ENCODE measurements at places on chromosomes 2 and 18. TPM values are rescaled to one million over a fixed set of nuclear protein-coding genes. Genes with fewer than 3 reads are reported as not detected.
A peak's percentile ranks its signal among the peaks of the same experiment; 100 is the strongest.

DNA sequence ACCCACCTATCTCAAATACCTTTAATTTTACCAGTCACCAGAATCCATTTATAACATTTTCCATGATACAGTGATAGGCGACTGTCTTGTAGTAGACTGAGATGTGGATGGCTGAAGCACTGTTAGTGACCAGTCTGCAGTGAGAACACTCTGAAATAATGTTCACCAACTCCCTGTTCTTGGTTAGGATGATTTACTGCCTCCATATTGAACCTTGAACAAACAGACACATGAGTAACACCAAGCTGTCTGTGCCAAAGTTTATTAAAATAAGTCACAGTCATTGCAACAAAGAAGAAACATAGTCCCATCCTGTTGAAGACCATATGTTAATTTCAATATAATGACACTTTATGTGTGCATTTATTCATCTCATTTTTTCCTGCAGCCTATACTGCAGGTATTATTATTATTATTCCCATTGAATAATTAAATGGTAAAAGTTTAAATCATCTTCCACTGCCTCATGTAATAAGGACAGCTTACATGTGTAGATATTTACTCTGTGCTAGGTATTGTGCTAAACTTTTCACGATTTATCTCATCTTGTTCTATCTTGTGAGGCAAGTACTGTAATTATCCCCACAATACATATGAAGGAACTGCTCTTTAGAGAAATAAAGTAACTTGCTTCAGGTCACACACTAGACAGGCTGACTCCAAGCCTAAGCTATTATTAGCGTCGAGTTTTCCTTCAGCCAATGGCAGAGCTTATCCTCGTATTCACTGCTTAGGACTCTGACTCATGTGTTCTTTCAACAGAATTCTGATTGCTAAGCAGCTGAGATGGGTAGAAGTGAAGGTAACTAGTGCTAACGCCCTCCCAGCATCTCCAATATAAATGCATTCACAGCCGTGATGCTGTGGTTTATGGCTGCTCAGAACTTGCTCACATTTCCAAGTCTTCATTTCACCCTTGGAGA, 62.5 kb downstream of the ONECUT2 start:
- no peaks in the 10 kb centered on the region for H3K4me1 ChIP-seq
- no peaks in the 10 kb centered on the region for H3K36me3 ChIP-seq
- H3K27me3 ChIP-seq = no peaks in the 10 kb centered on the region

DNA sequence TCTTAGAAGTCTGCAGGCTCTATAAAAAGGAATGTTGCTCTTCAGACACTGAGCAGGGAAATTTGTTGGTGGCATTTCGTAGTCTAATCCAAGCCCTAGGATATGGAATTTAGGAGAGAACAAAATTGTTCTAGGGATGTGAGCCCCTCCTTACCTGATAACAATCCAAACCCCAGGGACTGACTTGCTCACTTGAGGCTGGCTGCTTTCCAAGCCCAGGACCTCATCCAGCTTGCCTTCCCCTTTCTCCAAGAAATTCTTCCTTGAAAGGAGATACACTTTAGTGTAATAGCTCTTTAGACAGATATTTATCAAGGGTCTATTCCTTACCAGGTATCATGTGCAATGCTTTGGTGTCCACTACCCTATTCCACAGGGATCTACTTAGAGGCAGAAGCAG, 279.8 kb downstream of the C1D start:
- H3K36me3 ChIP-seq = no peaks in the 10 kb centered on the region
- no peaks in the 10 kb centered on the region for H3K27me3 ChIP-seq
- H3K4me1 ChIP-seq = no peaks in the 10 kb centered on the region
- no peak for DNase-seq

DNA sequence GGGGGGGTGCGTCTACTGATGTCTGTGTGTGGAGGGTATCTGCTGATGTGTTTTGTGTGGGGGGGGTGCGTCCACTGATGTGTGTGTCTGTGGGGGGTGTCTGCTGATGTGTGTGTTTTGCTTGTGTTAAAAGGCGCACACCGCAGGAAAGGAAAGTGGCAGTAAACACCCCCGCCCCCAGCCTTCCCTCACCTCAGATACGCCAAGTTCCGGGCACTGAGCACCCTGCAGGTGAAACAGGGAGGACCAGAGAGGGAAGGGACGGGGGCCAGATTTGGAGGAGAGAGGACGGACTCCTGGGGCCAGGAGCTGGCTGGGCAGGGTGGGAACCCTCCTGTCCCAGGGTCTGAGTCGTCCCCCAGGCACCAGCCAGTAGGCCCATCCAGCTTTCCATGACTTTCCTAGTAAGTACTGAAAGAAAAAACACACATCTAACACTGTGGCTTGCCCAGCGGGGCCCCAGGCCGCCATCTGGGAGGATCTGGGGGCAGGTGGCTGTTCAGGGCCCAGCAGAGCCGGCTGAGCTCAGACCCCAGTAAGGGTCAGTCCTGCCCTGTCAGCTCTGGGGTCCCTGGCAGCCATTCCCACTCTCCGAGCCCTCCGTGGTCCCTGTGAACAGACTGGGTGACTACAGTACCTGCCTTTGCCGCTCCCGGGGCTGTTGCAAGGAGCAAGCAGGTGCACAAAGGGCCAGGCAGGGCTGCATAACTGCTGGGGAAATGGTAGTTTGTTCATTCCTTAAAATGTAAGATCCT, 126.9 kb downstream of the NFATC1 start:
- no peaks in the 10 kb centered on the region for H3K36me3 ChIP-seq
- H3K27ac ChIP-seq = no peak overlapping the region
- DNase-seq = peak; percentile 36
- H3K4me1 ChIP-seq = no peaks in the 10 kb centered on the region

DNA sequence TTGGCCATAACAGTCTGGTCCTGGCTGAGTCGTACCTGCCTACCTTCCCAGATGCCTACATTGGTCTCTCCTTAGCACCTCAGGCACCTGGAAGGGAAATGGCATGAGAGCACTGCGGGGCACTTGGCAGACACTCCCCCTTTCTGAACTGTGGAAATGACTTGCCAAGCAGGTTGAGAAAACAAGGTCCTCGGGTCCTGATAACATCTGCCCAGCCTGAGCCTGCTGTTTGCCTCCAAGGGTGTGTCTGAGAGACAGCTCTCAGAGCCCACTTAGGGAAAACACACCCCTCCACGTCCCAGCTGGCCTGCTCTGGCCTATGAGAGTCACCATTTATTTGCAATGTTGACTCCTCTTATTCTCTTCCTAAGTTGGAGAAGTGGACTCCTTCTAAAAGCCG, 10.5 kb downstream of the FAM110C start:
- no peak overlapping the region for H3K27ac ChIP-seq
- H3K27me3 ChIP-seq = peaks cover 9% of the 10 kb centered on the region
- H3K4me1 ChIP-seq = no peaks in the 10 kb centered on the region
- no peaks in the 10 kb centered on the region for H3K36me3 ChIP-seq

GRCh38 chr2:102197389-102198137, 10.7 kb downstream of the IL1RL2 start:
- H3K4me3 ChIP-seq = no peak overlapping the region
- DNase-seq = no peak
- H3K4me1 ChIP-seq = no peaks in the 10 kb centered on the region

DNA sequence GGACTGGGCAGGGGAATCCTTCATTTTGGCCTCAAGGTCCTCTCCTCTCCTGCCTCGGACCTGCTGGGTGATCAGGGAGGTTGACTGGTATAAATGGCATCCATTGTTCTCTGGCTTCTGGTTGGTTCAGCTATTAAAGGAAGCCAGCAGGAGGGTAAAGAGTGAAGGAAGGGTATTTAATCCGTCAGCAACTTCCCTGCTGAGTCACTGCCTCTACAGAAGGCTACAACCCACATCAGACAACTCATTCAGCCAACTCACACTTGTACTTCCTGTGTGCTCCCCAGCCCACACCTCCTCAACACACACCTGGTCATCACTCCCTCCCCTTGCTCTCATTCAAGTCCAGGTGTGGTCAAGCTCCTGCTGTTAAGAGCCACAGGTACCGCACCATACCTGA, 68.3 kb upstream of the MRPS9 start:
- no peaks in the 10 kb centered on the region for H3K36me3 ChIP-seq
- no peaks in the 10 kb centered on the region for H3K27me3 ChIP-seq
- no peak overlapping the region for H3K4me3 ChIP-seq

- H3K27me3 ChIP-seq = no peaks in the 10 kb centered on the region
- H3K27ac ChIP-seq = no peak overlapping the region
- H3K4me1 ChIP-seq = no peaks in the 10 kb centered on the region
- no peak overlapping the region for H3K4me3 ChIP-seq
- H3K36me3 ChIP-seq = peaks cover 11% of the 10 kb centered on the region
Measured at GRCh38 chr2:69053416-69053965, 40.5 kb downstream of the ANTXR1 start.

COLEC12 gene
- total RNA-seq = 58.8 TPM

RGPD3 gene
- 0.39 TPM for total RNA-seq

GPR35 gene
- total RNA-seq = 0.13 TPM

TSPYL6 gene
- total RNA-seq = not detected

TBC1D8 gene
- 18.6 TPM for total RNA-seq

SP140L gene
- total RNA-seq = 36.8 TPM

All from SJSA1 (cell line).